ENCODE measurements at places on chromosomes 16 and 17. TPM values are rescaled to one million over a fixed set of nuclear protein-coding genes. Genes with fewer than 3 reads are reported as not detected.

The P2RX5 gene
- polyA plus RNA-seq, result 436 TPM

The CDH16 gene
- polyA plus RNA-seq, result not detected

The NPIPA5 gene
- 5.2 TPM for polyA plus RNA-seq

The ATP1B2 gene
- 0.12 TPM for polyA plus RNA-seq

The CDH5 gene
- not detected for polyA plus RNA-seq

The ABCA8 gene
- polyA plus RNA-seq, result not detected

The KIF18B gene
- polyA plus RNA-seq, result 0.48 TPM

The KCNJ18 gene
- not detected for polyA plus RNA-seq

The PYDC1 gene
- not detected for polyA plus RNA-seq

The RHBDL3 gene
- polyA plus RNA-seq, result not detected

The RPL23 gene
- 3,005 TPM for polyA plus RNA-seq

The ZC3H7A gene
- 64.7 TPM for polyA plus RNA-seq

The HBA1 gene
- 38.5 TPM for polyA plus RNA-seq

The ALDH3A1 gene
- not detected for polyA plus RNA-seq

The RCVRN gene
- 0.16 TPM for polyA plus RNA-seq

The HSD17B1 gene
- 1.5 TPM for polyA plus RNA-seq

The ERI2 gene
- 1.2 TPM for polyA plus RNA-seq

The PRSS27 gene
- polyA plus RNA-seq, result 3.6 TPM

The USP31 gene
- polyA plus RNA-seq, result 1.6 TPM

The SLC5A10 gene
- polyA plus RNA-seq, result not detected
